ENCODE measurements at places on chromosomes 2 and 18.

DNA sequence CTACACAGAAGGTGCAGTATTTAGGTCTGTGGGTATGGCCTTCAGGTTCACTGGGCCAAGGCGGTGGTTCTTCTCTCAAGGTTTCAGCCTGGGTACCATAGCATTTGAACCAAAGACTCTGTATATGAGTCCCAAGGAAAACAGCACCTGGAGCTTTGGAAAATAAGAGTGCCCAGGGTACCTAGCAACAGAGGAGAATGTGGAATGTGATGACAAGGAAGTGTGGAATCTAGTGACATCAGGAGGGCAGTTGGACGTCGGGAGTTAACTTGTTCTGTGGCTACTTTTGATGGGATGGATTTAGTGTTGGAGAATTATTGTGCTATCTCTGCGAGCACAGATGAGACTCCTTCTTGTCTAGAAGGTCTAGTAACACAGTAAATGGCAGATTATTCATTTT is 201.2 kb downstream of the NOL4 start:
- no peak for DNase-seq

GRCh38 chr18:12008181-12008767 is 27.0 kb downstream of the IMPA2 start:
- no peak for DNase-seq

GRCh38 chr2:101844055-101844635 is 146.6 kb downstream of the MAP4K4 start:
- DNase-seq: no peak

- no peak for DNase-seq
Observed at GRCh38 chr2:128941751-128942150, 623.1 kb upstream of the HS6ST1 start.

DNA sequence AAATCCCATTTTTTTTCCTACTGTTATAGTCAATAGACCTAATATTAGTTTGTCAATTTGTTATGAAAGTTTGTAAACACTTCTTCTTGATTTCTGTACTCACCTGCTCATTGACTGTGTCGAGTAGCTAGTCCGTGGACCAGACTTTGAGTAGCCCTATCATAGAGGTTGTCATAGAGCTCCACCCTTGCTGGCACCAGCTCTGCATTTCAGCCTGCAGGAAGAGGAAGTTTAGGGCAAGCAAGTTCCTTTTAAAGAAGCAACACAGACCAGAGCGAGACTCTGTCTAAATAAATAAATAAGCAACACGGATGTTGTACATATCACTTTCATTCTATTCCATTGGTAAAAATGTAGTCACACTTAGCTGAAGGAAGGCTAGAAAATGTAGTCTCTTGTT is 74.0 kb downstream of the MCFD2 start:
- no peak for DNase-seq

DNA sequence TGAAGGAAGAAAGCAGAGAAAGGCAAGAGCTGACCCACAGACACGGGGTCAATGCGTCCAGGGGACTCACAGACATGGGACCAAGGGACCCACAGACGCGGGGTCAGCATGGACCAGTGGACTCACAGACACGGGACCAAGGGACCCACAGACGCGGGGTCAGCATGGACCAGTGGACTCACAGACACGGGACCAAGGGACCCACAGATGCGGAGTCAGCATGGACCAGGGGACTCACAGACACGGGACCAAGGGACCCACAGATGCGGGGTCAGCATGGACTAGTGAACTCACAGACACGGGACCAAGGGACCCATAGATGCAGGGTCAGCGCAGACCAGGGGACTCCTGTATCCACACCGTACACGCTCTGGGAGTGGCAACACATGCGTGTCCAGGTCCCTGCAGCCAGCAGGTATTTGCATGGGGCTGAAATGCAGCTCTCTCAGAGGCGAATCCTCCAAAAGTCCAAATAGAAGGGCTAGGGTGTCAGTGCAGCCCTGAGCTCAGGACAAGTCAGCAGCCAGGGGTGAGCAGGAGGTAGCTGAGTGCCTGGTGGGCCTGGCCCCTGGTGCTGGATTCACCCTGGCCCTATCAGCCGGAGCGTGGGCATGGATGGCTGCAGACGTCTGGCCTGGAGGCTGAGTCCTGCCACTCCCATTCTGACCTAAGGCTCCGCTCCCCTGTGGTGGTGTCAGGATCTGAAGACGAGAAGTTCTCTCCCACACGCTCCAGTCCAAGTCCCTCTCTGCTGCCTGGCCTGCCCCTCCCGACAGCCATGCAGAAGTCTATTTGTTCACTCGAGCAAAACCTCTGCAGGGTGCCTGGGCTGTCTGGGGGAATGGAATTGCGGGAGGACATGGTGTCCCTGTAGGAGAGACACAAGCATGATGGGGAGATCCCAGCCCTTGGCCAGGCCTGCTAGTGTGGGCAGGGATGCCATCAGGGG is 28.5 kb downstream of the TMEM18 start:
- DNase-seq: no peak

DNA sequence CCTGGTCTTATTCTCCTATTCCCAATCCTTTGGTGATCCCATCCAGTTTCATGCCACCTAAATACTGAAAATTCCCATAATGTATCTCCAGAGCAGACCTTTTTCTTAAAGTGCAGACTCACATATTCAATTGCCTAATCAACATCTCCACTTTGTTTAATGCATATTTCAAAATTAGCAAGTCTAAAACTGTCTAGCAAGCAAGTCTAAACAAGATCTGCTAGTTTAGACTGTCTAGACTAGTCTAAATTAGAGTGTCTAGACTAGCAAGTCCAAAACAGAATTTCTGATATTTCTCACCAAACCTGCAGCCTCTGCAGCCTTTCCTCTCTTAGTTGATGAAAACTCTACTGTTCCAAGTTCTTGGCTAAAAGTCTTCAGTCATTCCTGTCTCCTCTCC is 44.6 kb downstream of the THUMPD2 start:
- DNase-seq: no peak

GRCh38 chr2:42338567-42339190 is 22.3 kb downstream of the COX7A2L start:
- DNase-seq: no peak

GRCh38 chr18:77340815-77341214 is 91.2 kb downstream of the GALR1 start:
- DNase-seq: no peak

- no peak for DNase-seq
Observed at GRCh38 chr2:60422826-60423483, 130.5 kb downstream of the BCL11A start.

DNA sequence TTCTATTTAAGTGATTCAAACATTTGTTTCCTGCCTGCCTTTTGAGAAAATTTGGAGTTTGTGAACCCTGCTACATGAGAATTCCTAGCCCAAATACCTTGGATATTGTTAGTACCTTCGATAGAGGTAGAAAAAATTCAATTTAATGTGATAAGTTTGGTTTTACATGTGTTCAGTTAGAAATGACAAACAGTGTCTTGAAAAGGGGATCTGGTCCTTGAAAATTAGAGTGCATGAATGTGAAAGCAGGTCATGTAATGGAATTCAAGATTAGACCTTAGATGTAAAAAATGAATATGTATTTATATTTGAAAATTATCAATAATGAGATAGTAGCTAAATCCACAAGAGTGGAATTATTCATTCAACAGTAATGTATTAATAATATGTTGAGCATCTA is 70.5 kb downstream of the PIK3C3 start:
- DNase-seq: no peak

- DNase-seq: no peak
Observed at GRCh38 chr18:58116818-58117217, 72.8 kb downstream of the NEDD4L start.

DNA sequence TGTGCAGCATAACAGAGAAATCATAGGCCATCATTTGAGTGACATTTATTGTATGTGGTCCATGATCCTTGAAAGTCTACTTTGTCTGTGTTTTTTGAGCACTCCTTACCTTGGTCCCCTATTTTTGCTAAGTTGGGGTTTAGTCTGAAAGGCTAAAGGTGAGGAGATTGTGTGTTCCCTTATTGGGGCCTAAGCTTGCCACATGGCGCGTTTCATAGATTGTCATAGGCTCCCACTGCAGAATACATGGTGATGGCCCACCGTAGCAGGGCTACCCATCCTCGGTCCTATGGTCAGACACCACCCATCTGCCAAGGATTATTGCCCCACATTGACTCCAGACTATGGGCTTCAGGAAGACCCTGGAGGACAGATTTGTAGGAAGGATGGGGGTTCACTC is 117.0 kb upstream of the ZSWIM2 start:
- no peak for DNase-seq

GRCh38 chr2:36819095-36819711 is 122.7 kb downstream of the VIT start:
- DNase-seq: no peak

GRCh38 chr2:30382995-30383394 is 64.1 kb upstream of the LCLAT1 start:
- no peak for DNase-seq

DNA sequence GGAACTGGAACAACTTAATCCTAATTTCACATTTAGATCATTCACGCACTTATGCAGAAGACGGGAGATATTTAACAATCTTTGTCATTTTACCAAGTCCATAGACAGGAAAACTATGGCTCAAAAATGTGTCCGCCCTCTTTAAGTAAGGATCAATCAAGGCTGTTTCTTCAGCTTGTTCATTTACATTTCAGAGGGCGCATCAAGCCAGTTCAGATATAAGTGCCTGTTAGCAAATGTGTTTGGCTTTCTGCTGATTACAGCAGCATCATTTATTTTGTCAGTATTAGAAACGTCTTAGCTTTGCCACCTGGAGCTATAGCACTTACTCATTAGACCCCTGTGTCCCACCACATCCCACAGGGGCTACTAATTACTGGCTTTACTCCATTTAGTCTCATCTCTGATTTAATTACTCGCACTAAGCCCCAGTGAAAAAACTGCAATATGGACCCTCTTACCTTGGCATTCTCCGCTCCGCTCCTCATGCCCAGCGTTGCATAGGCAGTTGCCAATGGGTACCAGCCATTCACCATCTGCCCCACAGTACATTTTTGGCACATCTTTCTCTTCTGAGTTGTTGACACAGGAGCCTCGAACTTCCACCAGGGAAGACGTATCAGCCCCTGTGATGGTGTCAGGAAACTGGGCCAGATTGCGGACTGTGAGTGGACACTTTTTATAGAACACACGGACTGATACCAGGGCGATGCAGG is 8.7 kb downstream of the EPHA4 start:
- DNase-seq: no peak

GRCh38 chr2:7377916-7378569 is 460.8 kb downstream of the RNF144A start:
- DNase-seq: no peak

DNA sequence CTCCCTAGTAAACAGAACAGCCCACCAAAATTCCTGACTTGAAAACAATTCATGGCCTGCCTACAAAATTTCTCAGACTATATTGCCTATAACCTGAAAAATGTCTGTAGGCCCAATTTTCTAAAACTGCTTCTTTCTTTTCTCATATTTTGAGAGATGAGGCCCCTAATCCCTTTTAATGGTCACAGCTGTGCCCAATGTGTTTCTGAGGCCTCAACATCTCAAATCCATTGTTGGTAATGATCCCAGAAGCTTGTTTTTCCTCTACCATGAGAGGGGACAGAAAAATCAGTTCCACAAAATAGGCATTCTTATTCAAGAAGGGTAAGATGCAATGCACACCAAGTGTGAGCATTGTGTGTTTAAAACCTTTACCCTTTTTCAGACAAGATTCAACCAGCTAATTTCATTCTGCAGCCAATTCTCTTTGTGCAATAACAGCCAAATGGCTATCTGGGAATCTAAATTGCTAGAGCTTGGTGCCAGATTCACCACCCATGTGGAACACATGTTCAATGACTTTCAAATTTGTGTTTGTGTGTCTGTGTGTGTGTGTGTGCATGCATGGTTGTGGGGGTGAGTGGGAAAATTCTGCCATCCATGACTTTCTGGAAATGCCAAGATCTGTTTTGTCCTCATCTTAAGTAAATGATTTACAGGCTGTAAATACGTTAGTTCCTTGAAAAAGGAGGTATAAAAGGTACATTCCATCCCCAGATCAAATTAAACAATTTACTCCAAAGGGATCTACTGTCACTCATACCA is 319.5 kb downstream of the TNS1 start:
- no peak for DNase-seq

GRCh38 chr2:37263839-37264238 is 32.4 kb downstream of the NDUFAF7 start:
- no peak for DNase-seq

GRCh38 chr18:42028247-42028832 is 73.3 kb downstream of the PIK3C3 start:
- DNase-seq: peak; percentile 18
